ENCODE measurements at places on chromosomes 11 and 22.

- no peak for DNase-seq
Observed at GRCh38 chr11:78562398-78562797, 12.3 kb downstream of the NARS2 start.

GRCh38 chr11:2304506-2305139 is 2.8 kb downstream of the TSPAN32 start:
- no peak for DNase-seq

GRCh38 chr11:69674267-69674885 is 777 bp downstream of the LTO1 start:
- DNase-seq, result peak; percentile 19

GRCh38 chr11:46049325-46049897 is 71.8 kb downstream of the PHF21A start:
- DNase-seq, result no peak

- no peak for DNase-seq
Observed at GRCh38 chr22:30226192-30226832, 20.2 kb downstream of the LIF start.

GRCh38 chr11:128841461-128842072 is 25.5 kb downstream of the KCNJ1 start:
- DNase-seq, result no peak

- DNase-seq, result no peak
Observed at GRCh38 chr11:96044747-96045146, 120.8 kb upstream of the MTMR2 start.

DNA sequence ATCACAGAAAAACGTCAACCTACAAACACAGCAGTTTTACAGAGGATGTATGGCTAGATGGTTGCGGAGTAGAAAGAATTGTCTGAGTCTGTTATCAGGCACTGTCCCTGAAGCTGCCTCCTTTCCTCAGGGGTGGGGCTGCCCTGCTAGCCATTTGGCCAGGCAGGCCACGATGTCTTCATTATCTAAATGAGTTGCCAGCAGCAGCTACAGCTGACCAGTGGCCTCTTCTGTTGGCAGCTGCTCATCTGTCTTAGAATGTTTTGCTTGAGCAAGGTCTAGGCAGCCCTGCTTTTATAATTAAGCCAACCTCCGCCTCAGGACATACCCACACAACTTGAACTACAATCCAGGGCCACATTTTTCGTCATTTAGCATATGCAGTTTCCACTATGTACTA is 17.5 kb downstream of the SLC6A5 start:
- DNase-seq, result no peak

DNA sequence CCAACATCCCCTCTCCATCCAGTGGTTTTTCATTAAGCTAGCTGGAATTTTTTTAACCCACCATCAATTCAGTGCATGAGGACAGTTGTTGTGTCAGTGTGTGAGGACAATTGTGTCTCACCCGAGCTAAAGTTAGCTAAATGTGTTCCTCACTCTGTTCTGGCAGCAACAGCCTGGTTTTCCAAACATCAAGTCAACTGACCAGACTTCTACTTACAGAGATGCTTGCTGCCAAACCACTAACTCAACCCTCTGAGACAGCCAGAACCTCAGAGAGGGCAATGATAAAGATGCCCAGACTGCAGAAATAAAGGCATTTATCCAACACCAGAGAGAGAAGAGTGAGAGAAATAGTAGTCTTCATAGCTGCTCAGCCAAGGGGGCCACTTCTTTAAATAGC is 6.7 kb downstream of the PAMR1 start:
- no peak for DNase-seq

DNA sequence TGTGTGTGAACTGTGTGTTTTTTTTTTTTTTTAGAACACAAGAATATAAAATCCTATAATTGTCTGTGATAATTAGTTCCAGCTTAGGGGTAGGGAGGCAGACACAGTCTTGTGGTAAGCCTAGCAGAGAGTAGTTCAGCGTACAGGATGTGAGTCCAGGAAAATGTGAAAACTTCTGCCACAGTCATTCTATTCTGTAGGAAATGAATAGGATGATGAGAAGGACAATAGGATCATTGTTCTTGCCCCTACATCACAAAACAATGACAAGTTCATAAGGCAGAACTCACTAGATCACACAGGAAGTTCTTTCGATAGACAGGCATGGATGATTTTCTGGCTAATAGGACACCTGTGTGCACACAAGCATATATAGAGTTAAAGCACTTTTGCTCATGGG is 132.2 kb downstream of the NAV2 start:
- no peak for DNase-seq

- DNase-seq, result no peak
Observed at GRCh38 chr11:104876324-104876723, 21.9 kb downstream of the CASP12 start.

DNA sequence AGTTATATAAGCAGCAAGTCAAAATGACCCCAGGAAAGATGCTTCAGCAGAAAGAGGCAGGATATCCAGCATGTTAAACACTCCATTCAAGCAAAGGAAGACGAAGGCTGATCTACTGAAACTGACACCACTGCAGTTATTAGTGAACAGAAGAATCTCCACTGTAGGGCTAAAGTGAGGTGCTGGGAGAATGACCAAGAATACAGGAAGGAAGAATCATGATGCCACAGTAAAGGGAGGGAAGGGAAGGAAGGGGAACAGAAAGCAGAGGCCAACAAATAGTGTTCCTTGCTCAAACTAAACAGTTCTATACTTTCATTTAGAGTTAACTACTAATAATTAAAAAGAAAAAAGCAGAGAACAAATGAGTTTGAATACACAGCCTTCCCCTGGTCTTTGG is 92.5 kb downstream of the SIK3 start:
- no peak for DNase-seq

DNA sequence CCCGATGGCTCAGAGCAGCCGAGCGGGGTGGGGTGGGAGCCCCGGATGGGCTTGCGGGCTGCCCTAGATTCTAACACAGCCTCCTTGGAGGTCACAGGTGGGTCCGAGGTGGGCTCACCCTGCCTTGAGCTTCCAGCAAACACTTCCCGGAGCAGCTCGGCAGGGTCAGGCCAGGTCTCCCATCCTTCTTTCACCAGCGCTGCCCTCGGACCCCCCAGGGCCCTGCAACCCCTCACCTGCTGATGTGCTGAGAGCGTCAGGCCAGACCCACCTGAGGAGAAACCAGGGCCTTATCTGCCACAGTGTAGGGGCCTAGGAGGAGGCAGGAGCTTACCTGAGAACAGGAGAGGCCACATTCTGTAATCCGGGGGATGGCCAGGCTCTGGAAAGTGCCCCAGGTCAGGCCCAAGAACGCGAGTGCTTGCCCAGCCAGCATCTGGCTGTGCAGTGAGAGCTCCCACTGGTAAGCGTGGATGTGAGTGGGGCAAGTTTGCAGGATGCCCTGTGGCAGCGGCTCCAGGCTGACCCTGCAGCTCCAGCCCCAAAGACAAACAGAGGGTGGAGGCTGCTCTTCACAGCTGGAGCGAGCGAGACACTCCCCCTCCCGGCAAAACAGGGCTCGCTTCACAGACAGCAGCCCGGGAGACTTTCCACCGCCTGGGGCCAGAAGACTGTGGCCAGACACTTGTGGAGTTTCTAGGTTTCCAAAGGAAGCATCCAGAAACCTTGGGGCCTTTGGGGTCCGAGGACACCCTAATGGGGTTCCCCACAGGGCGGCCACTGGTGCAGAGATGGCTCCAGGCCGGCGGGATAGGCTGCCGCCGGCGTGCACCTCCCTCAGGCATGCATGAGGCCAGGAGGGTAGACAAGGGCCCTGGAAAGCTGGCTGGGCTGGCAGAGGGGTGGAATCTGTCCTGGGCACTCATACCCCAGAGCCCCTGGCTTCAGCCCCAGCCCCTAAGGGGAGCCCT is at the start of gene IL17REL:
Gene IL17REL, minus strand, starts transcription at position 555 of the 971 bp plus-strand sequence. Its CDS starts 119 bp downstream, at position 436.
- no peak for DNase-seq

DNA sequence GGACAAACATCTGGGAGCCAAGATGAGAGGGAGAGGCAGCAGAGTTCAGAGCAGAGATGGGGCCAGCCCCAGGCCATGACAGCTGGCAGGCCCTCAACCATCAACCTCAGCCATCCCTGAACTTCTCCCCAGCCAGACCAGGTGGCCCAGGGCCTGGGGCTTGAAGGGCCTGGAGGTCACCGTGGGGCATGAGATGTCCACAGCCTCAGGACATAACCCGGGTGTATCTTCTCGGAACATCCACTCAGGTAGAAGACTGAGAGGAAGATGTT is 12.4 kb upstream of the SLC39A13 start:
- no peak for DNase-seq

GRCh38 chr11:96088914-96089313 is 165.0 kb upstream of the MTMR2 start:
- DNase-seq, result no peak

DNA sequence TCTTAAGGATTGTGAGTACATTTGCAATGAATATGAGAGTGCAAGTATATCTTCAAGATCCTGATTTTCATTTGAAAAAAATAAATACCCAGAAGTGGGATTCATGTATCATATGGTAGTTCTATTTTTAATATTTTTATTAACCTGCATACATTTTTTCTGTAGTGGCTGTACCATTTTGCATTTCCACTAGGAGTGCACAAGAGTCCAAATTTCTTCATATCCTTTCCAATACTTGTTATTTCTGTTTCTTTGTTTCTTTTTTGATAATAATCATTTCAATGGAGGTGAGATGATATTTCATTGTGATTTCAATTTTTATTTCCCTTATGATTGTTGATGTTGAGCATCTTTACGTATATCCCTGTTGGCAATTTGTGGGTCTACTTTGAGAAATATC is 759.8 kb upstream of the CNTN5 start:
- no peak for DNase-seq

GRCh38 chr11:64765291-64765850 is 5.6 kb upstream of the PYGM start:
- no peak for DNase-seq

DNA sequence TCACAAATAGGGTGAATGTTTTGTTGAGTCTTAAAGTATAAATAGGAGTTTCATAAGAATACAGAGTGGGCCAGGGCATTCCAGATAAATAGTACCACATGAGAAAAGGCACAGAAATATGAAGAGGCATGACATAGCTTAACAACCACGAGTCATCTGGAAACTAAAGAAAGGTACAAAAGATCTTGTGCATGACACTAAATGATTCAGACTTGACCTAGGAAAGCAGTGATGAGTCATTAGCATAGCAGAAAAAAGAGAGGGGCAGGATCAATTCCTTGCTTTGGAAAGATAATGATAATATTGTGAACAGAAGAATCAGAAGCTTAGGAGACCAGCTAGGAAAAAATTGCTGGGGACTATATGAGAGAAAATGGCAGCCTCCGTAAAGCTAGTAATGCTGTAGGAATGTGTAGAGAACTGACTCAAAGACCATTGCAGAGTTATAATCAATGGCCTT is 47.6 kb upstream of the FIBIN start:
- no peak for DNase-seq

DNA sequence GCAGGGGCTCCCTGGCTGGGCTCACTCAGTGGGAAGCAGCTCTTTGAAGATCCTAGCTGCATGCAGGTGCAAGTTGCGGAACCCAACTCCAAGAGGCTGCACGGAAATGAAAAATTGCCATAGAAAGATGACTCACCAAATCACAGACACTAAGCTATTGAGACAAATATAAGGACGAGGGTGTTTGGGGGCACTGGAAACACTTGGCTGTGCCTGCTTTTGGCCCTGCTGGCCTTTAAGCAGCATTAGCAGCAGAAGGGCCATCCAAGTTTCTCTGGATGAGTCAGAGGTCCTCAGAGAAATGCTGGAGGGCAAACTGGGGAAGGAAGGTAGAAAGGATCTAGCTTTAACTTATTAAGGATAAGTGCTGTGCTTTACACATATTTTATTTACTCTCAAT is 282.3 kb downstream of the KIRREL3 start:
- no peak for DNase-seq

DNA sequence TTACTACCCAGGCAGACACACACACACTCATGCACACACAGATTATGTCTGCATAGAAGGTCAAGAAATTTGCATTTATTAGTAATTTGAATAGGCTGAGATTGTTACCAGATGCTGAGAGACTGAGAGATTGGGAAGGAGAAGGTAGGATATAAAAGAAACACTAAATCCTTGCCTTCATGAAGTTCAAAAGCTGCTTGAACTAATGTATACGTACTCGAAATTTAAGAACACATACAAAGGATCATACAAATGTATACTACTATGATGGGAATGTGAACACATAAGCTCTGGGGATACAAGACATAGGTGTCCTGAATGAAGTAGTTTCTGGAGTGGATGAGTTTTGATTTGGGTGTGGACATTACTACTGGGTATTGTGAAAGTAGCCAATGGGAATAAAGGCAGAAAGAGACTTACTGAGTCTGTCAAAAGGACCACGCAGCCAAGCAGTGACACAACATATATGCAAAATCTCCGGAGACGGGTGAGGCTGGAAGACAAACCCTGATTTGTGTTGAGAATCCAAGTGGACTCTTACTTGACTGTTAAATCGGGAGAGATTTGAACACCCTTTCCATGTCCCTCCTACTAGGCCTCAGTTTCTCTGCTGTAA is 7.3 kb upstream of the PKNOX2 start:
- DNase-seq, result no peak

GRCh38 chr11:123065621-123066020 is 3.7 kb upstream of the HSPA8 start:
- DNase-seq, result no peak

- no peak for DNase-seq
Observed at GRCh38 chr22:30430933-30431332, 5.4 kb downstream of the MTFP1 start.

DNA sequence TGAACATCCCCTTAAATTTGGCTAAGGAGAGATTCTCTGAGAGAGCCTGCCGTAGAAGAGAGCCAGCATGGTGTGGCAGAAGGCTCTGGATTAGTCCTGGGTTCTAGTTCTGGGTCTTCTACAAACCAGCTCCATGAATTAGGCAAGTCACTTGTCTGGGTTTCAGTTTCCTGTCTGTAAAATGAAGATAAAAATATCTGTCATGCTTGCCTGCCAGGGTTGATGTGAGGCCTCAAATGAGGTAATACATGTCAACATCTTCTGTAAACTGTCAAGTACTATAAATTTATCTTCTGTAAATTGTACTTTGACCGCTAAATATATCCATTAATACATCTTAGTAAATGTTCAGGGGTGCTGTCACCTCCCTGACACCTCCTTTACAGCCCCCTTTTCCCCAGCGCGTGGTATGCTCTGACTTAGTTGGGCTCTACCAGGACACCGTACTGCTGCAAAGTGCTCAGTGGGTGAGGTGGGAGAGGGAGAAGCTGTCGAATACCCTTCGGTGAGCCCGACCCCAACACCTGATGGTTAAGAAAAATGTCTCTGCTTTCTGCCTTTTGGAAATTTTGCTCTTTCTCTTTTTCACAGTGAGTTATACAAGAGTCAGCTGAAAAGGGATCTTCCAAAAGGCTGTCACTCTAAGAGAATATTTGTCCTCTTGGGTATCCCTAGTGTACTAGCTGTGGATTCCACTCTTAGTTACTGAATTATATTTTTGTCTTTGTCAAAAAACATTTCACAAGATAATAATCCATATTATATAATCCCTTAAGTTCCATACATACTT is 15.0 kb downstream of the RBX1 start:
- DNase-seq, result no peak

- no peak for DNase-seq
Observed at GRCh38 chr22:40332319-40332781, 13.9 kb upstream of the ADSL start.

- no peak for DNase-seq
Observed at GRCh38 chr22:17314487-17314886, 54.8 kb upstream of the CECR2 start.

GRCh38 chr11:36390963-36391471 is 94.9 kb downstream of the PRR5L start:
- DNase-seq, result peak; percentile 25
